CD4-positive, alpha-beta T cell treated with Interleukin-12 subunit alpha and Interleukin-12 subunit beta, for 1 hour (primary cell): ENCODE measurements at places on chromosomes 6 and 20.

DNA sequence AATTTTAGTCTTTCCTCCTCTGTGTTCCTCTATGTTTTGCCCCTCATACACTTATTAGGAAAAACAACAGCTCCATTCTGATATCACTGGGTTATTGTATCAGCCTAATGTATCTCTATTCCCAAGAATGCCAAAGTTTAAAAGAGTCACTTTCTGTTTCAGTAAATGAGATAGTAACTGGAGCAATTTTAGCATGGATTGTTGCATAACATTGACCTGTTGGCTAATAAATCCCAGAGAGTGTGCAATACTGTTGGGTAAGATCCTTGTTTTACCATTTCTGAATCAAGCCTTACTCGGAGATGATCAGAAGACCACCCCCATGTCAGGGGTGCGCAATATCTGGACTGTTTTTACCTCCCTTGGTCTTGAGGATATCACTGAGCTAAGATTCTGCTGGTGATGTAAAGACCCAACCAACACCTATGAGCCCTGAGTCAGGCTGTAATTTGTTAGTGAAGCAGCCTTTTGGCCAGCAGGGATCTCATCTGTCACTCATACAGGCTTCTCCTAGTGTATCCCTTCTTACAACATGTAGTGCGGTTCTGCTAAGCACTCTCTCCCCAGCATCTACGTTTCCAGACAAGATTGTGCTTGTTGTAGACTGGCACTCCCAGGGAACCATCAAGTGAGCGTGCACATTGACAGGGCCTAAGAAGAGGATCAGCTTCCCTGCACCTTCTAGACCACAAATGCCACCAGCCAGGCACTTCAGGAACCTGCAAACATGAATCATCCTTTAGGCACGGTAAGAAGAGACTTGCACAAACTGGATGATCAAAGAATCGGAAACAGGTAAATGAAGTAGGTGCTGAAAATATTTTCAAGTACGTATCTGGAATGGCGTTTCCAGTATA is 11.5 kb upstream of the IPCEF1 start:
- no peak for DNase-seq

DNA sequence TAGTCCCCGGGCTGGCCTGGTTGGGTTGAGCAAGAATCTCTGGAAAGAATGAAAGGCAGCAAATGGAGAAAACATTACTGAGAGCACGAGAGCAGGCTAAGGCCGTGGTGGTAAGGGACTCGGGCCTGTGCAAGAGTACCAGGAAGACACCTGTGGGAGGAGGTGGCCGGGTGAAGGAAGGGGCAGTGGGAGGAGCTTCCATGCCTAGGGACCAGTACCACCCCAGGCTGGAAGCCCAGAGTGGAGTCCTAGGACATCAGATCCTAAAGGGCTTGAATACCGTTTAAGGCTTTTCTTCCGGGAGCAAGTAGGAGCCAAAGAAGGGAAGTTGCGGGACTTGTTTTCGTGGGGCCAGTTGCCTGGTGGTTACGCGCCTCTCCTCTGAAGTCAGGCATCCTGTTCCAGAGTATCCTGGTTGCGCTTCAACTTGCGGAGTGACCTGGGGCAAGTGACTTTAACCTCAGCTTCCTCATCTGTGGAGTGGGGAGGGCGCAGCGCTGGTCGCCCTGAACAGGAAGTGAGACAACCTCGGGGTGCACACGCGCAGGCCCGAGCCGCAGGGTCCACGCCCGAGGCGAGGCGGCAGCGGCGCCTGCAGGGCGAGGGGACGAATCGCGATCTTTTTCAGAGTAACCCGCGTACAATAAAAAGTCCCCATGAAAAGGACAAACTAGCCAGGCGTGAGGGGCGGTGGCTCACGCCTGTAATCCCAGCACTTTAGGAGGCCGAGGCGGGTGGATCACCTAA is 1.1 kb upstream of the TPD52L2 start:
- peak; percentile 84 for DNase-seq

DNA sequence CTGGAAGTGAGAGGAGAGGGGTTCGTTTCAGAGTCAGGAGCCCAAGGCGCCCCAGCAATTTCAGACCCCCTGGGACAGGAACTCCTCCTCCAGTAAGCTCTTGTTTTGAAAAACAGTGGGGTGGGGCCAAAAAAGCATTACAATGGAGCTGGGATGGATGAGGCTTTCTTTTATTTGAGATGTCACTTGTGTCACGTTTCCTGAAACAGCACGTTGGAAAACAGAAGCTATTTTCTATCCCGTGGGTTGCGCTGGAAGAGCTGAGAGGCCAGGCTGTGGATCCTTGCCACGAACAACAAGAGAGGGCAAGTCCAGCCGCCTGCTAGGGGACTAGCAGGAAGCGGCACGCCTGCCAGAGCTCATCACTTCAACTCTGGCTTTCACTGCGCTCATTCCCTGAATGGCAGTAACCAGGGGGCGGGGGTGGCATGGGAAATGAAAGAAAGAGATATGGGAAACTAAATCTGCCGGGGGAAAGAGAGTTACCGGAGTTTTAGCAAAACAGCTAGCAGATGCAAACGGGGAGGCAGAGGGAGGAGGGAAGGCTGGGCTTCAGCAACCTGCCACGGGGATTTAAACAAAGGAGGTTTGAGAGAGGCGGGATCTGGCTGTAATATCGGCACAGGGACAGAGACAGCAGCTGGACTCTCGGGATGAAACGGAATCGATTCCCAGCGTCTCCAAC is 34.6 kb downstream of the GCNT2 start:
- no peak for DNase-seq

GRCh38 chr6:96001891-96002575 is 13.7 kb upstream of the FUT9 start:
- no peak for DNase-seq

GRCh38 chr20:63951398-63952209 is 4.6 kb downstream of the UCKL1 start:
- DNase-seq = no peak

- no peak for DNase-seq
Measured at GRCh38 chr6:167013067-167013466, 13.9 kb downstream of the CEP43 start.

GRCh38 chr20:13610184-13610583 is 28.5 kb downstream of the TASP1 start:
- DNase-seq = peak; percentile 9

DNA sequence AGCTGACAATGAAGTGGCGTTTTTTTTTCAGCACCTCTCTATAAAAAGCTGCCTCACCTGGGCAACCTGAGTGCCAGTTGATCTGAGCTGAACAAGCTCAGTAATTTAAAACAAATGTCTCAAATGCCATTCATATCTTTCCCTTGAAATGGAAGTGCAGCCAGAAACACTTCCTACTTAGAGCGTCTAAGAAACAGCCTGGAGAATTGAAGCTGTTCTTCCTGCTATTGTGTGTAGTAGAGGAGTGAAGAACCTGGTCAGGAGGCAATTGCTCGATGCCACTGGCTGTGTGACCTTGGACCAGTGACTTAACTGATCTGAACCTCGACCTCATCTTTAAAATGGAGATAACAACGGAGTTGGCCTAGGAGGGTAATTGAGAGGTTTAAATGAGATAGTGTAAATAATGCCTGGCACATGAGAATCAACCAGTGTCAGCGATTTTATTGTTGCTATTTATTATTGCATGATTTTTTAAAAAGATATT is 95.4 kb upstream of the FOXQ1 start:
- DNase-seq = no peak

GRCh38 chr6:110491644-110492317 is 15.4 kb upstream of the SLC22A16 start:
- no peak for DNase-seq

DNA sequence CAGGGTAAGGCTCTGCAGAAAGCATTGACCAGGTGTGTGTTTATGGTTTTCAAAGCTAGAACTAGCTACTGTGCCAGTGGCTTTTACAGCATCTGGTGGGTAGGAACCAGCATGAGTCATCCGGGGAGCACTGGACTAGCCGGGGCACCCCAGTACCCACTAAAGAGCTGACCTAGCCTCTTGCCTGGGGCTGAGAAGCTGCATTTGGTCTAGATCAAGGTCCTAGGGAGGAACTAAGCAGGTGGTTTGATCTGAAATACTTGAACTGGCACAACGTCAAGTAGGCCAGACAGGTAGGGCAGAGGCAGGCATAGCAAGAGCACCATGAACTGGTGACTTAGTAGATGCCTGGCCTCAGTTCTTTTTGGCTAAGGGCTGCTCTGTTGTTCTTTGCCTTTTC is 109.8 kb upstream of the PTPRK start:
- DNase-seq = no peak

- DNase-seq = no peak
Measured at GRCh38 chr20:57658833-57659516, 38.7 kb upstream of the ZBP1 start.

DNA sequence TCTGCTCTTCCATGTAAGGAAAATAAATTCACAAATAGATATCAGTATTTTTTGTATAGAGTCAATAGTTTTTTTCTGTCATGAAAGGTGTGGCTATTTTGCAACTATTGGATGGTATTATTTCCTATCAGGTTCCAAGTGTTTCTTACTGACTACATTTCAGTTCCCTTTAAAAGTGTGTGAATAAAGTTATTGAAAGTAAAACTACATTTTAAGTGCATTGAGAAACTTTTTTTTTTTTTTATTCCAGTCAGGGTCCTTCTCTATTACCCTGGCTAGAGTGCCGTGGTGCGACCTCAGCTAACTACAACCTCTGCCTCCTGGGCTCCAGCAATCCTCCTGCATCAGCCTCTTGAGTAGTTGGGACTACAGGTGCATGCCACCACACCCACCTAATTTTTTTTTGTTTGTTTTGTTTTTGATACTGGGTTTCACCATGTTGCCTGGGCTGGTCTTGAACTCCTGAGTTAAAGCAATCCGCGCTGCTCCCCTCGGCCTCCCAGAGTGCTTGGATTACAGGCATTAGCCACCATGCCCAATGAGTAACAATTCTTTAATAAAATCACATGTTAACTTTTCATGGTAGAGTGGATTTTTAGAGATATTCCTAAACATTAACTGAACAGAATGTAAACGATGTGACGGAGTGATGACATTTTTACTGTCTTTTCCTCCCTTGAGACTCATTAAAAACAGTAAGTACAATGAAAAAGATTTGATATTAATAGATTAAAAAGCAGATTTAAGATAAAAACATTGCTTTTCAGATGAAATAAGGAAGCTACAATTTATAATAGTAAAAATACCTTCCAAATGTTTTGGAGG is 69.7 kb upstream of the ADGRF4 start:
- no peak for DNase-seq

GRCh38 chr6:78020586-78020985 is 367.7 kb downstream of the MEI4 start:
- DNase-seq = no peak

- DNase-seq = no peak
Measured at GRCh38 chr20:41180599-41181333, 43.4 kb downstream of the PLCG1 start.

- no peak for DNase-seq
Measured at GRCh38 chr6:54050750-54051149, 60.5 kb upstream of the MLIP start.

DNA sequence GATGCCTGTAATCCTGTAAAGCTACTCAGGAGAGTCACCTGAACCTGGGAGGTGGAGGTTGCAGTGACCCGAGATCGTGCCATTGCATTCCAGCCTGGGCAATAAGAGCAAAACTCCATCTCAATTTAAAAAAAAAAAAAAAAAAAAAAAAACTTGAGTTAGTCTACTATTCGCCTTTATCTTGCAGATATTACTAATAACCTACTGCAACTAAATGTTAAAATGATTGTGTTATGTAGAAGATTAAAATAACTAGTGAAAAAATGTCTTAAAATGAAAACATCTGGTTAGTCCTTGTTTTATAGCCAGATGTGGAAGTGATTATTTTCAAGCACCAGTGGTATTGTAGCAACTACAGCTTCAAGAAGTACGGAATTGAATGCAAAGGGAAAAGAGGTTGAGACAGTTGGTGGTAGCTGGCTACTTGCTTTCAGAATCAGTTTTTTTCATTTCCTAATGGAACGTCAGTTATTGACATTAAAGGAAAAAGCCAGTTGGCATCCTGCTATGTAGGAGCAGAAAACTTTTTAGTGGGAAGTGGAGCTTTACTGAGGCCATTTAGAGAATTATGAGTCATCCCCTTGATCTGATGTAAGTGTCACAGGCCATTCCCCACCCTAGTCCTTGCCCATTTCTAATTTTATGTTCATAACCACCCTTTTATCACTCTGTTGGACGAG is 43.8 kb upstream of the DYNLRB1 start:
- no peak for DNase-seq

- DNase-seq = no peak
Measured at GRCh38 chr20:17614176-17614811, 44.4 kb downstream of the DSTN start.

DNA sequence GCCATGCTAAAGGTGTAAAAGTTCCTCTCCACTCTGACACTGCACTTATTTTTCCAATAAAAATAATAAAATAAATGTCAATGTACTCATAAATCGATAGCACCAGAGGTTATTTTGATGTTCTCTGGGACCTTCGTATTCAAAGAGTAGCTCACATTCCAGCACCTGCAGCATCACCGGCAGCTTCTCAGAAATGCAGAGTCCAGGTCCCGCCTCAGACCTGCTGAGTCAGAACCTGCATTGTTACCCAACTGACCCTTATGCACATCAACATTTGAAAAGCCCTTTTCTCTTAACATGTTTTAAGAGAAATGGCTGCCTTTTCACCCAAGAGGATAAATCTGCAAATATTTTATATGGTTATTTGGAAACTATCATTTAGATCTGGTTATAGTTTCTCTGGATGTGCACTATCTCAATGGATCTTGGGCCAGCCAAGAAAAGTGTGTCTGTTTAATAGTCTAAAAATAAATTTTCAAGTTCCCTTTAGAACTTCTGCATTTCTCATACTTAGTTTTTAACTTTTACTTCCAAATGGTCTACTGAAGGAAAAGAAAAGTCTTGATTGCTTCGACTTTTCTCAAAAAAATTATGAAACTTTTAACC is 216.2 kb upstream of the PRDM1 start:
- DNase-seq = no peak

DNA sequence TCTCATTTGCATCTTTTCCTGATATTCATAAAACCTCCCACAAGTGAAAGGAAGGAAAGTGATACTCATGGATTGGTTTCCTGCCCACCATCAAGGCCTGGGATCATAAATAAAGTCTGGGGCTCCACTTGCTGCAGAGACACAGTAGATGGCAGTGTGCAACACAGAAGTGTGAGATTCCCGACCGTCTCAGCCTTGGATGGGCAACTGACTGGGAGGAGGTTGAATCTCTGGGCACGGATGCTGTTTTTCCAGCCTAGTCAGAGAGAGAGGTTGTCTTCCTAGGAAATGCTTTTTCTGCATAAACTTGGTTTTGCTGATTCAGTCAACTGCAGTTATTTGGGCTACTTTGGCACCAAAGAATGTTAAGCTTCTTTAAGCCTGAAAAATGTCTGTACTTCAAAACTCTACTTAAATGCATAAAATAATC is 9.9 kb upstream of the RFPL4B start:
- no peak for DNase-seq

DNA sequence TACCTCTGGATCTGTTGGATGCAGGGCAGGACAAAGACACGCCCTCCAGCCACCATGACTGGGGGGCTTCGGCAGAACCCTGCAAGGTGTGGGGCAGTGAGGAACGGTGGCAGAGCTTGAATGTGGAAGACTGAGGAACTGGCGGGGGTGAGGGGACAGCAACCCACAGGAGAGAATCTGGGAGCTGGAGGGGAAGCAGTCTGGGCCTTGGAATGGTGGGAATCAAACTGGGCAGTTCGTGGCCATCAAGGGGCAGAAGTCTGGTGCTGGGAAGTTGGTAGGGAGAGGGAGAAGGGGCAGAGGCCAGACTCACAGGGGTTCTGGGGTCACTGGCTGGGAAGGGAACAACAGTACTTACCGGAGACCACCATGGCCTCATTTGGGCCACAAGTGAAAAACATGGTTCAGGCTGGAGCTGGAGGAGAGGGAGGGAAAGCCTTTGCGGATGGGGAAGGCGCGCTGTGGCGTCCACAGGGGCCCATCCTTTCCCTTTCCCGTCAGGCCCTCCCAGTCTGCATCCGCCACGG is 635 bp downstream of the FLOT1 start:
- no peak for DNase-seq
